ENCODE measurements at places on chromosomes 7 and 10.
A peak's percentile ranks its signal among the peaks of the same experiment; 100 is the strongest.

GRCh38 chr10:112166800-112167199 is 16.8 kb downstream of the GPAM start:
- DNase-seq: no peak

- no peak for DNase-seq
Measured at GRCh38 chr10:130810856-130811255, 500.7 kb downstream of the TCERG1L start.

DNA sequence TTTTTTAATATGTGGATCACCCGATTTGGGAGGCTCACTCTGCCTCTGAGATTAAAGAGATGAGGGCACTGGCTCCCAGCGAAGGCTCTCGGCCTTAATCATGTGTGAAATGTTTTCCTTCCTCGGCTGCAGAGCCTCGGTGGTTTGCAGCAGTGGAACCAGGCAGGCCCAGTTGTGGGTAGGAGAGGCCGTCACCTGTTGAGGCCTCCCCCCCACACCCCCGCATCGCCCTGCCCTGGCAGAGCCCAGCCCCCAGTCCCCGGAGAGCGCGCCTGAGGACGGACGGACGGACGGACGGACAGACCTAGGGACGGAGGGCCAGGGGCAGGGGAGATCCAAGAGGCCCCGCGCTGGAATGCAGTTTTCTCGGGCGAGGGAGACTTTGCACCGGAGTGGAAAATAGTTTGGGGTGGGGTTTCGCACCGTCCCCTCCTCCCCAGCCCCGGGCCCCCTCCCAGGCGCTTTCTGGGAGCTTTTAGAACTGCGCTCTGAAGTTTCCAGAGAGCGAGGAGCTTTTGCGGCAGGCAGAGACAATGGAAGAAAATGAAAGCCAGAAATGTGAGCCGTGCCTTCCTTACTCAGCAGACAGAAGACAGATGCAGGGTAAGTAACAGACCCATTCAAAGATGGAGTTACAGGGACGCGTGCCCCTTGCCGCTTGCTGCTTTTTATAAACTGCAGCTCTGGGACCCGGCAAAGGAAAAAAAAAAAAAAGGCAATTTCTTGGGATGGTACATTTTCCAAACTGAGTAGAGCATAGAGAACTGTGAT is at the start of gene KIAA1217:
Gene KIAA1217, plus strand, starts transcription at position 478 of the 771 bp plus-strand sequence. Its CDS starts 56 bp downstream, at position 534.
- DNase-seq: peak; percentile 74

DNA sequence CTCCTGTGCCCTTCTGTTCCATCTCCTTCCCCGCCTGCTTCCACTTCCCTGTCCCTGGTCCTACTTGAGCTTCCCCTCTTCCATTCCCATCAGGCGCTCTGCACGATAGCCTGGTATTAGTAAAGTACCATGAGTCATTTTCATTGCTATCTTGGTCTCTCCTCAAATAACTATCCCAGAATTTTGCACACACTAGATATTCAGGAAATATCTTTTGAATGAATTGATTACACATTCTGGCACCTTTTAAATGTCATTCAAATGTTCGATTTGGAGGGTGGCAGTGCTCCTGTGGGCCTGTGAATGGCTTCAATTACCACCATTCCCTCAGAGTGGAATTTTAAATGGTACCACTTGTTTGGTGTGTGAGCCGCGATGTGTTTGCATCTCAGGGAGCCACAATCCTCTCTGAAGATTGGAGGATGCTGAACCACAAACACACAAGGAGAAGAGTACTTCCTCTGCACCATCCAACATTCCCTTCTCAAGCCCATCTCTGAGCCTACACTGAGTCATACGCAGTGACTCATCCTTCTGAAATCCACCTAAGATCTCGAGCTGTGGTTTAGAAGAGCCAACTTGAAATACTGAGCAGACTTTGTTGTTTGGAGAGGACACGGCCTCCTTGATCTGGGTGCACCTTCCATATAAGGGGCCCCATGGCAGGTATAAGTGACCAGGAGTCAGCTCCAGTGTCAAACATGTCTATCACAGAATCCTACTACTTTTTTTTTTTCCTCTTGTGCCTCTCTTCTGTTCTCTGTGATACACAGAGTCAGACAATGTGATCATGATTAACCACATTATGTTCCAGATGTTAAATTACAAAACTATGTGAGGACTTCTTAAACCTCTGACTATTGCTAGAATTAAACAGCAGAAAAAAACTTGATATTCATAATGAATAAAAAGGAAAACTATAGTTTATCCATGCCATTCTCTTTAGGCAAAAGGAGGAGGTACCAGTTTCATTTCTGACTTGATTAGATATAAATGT is 81.9 kb downstream of the BMPER start:
- no peak for DNase-seq

DNA sequence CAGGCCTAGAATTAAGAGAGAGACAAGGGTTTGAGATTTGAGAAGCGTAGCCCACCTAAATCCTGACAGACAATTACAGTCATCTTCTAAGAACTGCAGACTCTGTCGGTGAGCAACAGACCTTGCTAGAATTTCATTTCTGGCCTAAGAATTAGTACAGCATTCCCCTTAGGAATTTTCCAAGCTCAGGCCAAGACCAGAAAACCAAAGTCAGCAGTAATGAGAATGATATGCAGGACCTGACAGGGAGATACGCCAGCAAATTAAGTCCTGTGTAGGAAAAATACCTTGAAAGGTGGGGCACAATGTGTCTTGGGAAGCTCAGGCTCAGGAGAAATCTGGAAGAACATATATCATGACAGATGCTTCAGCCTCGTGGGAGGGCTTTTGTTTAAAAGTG is 52.7 kb upstream of the HERPUD2 start:
- DNase-seq: no peak

DNA sequence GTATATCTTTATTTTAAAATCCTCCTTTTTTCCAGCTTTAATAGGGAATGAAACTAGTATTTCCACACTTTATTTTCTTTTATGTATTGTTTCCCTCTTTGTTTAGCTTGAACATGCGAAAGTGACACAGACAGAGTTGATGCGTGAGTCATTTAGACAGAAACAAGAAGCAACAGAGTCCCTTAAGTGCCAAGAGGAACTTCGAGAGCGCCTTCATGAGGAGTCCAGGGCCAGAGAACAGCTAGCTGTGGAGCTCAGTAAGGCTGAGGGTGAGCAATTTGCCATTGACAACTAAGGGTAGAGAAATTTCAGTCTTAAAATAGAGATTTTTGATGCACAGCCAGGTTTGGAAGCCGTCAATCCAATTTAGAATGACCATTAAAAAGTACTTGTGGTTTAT is 73.1 kb downstream of the CYP51A1 start:
- no peak for DNase-seq

DNA sequence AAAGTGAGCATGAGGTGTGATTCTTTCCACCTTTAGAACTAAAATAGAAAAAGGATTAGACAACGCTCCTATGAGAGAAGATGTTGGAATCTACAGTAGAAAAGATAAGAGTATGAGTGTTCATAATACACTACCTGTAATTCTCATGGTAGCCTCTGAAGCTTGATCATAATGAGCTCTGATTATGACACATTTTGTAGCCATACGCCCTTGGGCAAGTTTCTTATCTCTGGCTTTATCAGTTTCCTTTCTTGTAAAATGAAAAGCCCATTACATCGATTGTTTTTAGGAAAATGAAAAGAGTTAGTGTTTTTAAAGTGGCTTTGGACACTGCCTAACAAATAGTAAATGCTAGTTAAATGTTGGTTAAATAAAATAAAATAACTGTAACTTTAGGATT is 22.4 kb upstream of the PRSS58 start:
- no peak for DNase-seq

DNA sequence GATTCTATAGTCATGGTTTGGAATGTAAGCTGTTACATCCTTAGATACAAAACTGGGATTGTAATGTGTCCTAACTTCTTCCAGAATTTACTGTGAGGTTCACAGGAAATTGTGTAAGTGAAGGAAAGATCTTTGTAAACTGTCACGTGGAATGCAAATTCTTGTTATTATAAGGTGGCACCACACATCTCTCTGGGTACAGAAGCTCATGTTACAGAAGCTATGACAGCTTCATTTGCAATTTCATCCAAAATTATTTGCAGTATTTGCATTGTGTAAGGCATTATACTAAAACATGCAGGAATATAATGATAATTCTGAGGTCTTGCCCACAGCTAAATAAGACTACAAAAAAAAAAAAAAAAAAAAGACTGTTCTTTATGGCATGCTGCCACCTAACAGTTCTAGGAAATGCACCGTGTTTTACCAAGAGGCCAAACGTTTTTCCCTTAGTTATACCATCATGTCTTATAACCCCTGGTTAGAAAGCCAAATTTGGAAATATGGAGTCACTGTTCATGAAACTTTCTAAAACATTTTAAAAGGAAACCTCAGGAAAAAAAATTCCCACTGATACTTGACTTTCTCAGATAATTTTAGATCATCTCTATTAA is 17.6 kb downstream of the MINDY3 start:
- no peak for DNase-seq

DNA sequence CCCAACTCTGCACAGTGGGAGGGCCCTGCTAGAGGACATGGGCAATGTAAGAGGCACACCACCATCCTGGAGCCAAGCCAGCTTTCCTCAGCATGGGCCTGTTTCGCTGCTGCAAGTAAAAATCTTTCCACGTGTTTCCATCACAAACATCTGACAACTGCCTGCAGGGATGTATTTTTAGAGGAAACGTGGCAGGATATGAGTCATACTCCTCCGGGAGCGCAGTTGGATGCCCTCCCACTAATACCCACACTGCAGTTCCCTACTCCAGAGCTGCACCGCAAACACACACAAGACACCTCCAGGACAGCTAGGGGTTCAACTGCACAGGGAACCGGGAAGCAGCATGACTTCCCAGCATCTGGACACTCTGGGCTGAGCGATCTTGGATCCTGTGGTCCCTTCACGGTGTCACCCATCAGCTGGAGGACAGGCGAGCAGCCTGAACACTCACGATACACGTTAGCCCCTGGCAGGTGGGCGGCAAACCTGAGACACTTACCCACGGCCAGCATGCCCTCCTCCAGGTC is 26.1 kb downstream of the PLAC9 start:
- DNase-seq: peak; percentile 64
